AML-193 (cell line): ENCODE measurements at places on chromosomes 13 and 19.

GRCh38 chr19:51664997-51665396 lies 18.4 kb upstream of the SIGLEC14 start:
- DNase-seq, result peak; percentile 25

GRCh38 chr13:99830931-99831330 lies 140.6 kb downstream of the ZIC5 start:
- DNase-seq, result no peak

DNA sequence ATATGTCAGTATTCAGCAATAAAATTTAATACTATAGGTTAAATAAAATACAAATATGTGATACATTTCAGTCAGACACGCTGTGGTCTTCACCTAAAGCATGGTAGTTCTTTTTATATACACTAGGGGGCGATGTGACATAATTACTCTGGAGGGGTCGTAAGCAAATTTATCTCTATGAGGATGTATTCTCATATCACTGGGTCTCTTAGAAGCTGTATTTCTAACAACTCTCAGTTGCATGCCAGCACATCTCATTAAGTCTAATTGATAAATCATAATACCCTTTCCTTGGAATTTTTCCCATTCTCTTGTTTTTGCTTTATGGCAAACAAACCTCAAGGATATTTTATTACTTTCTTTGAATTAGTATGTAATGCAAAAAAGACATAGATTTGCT lies 3.9 kb upstream of the PCDH17 start:
- peak; percentile 73 for DNase-seq

- no peak for DNase-seq
Measured at GRCh38 chr13:46607768-46608564, 55.0 kb downstream of the LRCH1 start.

GRCh38 chr13:40148101-40148500 lies 492.6 kb downstream of the COG6 start:
- DNase-seq, result no peak

- peak; percentile 45 for DNase-seq
Measured at GRCh38 chr19:31214086-31214485, 135.2 kb downstream of the TSHZ3 start.

- no peak for DNase-seq
Measured at GRCh38 chr13:102440259-102440936, 38.5 kb upstream of the FGF14 start.

DNA sequence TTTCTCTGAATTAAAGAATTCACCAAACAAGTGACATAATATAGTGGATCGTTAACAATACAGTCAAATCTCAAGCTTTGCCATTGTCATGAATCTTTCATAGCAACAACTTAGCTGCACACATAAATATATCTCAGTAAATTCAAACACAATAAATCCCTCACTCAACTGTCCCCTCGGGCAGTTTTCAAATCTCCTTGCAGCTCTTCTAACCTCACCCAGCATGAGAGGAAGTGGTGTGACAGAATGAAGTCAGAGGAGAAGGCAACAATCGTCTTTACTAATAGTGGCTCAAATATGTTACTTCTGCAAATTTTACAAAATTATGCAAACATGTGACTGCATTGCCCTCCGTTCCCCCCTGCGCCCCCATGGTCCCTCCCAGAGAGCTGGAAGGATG lies 148.2 kb downstream of the RAP2A start:
- DNase-seq, result no peak

GRCh38 chr13:30033681-30034457 lies 183.5 kb upstream of the UBL3 start:
- no peak for DNase-seq

DNA sequence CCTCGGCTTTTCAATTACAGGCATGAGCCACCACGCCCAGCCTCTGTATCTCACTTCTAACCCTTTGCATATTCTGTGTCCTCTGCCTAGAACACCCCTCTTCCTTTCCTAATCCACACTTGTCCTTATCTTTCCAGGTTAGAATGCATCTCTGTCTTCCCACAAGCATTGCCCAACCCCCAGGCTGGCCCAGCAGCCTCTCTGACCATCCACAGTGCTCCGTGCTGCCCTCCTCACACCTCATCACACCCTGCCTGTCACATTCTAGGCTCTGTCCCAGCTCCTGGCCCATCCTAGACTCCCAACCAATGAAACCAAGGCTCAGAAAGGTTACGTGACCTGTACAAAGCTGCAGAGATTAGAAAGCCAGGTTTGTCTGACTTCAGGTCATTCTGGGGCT lies 11.3 kb downstream of the JAK3 start:
- DNase-seq, result no peak

GRCh38 chr13:50580684-50581305 lies 262.7 kb downstream of the DLEU7 start:
- no peak for DNase-seq

DNA sequence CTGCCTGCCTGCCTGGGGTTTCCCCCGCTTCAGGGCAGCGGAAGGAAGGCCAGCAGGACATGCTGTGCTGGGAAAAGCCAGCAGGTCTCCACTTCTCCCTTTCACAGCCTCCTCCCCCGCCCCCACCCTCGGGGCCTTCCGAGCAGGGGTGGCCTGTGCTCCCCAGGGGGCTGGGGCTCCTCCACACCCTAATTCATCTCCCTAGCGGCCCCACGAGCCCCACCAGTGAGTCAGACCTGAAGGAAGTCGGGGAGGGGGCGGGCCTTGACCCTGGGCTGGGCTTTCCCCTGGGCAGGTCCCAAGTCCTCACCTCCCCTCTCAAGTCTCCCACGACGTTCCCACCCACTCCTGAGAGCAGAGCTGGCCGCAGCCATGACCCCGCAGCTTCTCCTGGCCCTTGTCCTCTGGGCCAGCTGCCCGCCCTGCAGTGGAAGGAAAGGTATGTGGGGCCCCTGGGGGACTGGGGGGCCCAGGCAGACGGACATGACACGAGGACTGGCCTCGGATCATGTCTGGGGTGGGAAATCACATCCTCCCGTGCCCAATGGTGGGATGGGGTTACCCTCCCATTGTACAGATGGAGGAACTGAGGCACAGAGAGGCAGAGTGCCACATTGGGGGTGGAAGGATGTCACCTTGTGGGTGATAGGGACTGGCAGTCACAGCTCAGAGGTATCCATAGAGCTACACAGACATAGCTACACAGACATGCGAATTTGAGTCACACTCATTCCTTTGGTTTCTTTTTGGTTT lies at the start of gene EBI3:
Gene EBI3, plus strand, starts transcription at position 345 of the 753 bp plus-strand sequence. Its CDS starts 28 bp downstream, at position 373.
- no peak for DNase-seq

DNA sequence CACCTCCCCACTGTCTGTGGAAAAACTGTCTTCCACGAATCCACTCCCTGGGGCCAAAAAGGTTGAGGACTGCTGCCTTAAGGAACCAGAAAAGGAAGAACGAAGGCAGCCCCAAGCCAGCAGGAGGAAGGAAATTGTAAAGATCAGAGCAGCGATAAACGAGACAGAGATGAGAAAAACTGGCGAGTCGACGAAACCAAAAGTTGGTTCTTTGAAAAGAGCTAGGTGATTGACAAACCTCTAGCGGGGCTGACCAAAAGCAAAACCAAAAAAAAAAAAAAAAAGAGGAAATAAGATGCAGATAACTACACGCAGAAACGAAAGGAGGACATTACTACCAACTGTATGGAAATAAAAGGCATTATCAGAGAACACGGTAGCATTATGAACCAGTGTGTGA lies 76.9 kb downstream of the GADD45B start:
- peak; percentile 74 for DNase-seq

- no peak for DNase-seq
Measured at GRCh38 chr13:109625156-109625555, 161.2 kb downstream of the IRS2 start.

GRCh38 chr19:50745221-50745620 lies 22.1 kb downstream of the CLEC11A start:
- no peak for DNase-seq

GRCh38 chr13:72953391-72953965 lies 105.3 kb upstream of the KLF5 start:
- no peak for DNase-seq

DNA sequence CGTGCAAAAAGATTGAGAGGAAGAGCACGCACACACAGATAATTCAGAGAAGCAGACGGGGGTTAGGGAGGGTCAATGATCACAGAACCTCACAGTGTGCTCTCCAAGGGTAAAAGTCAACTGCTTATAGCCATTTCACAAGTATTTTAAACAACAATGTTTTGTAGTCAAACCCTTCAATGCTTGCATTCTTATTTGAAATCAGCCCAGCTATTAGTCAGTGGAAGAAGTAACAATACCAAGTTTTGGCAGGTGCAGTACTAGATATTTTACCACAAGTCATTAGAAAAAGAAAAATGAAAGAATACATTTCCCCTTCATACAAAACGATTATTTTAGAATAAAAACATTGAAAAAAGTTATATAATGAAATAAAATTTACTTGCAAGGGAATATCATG lies 2.6 kb downstream of the CSNK1A1L start:
- no peak for DNase-seq

- DNase-seq, result no peak
Measured at GRCh38 chr13:73521985-73522524, 463.2 kb downstream of the KLF5 start.
